ENCODE measurements at places on chromosomes 6 and 20. TPM values are rescaled to one million over a fixed set of nuclear protein-coding genes. Genes with fewer than 3 reads are reported as not detected.

GRCh38 chr6:46098678-46099077 lies 31.1 kb upstream of the ENPP4 start:
- DNase-seq, result no peak
- H3K27ac ChIP-seq, result no peak overlapping the region
- no peak overlapping the region for H3K4me3 ChIP-seq
- H3K4me1 ChIP-seq, result peaks cover 10% of the 10 kb centered on the region
- H3K27me3 ChIP-seq, result no peaks in the 10 kb centered on the region

GRCh38 chr20:36777167-36777566 lies 3.6 kb upstream of the DSN1 start:
- no peak overlapping the region for H3K27ac ChIP-seq
- H3K4me1 ChIP-seq, result peaks cover 11% of the 10 kb centered on the region
- H3K27me3 ChIP-seq, result peaks cover 2% of the 10 kb centered on the region
- no peak for DNase-seq
- H3K4me3 ChIP-seq, result no peak overlapping the region

GRCh38 chr6:111416529-111416928 lies 66.5 kb downstream of the REV3L start:
- H3K4me3 ChIP-seq, result no peak overlapping the region
- peaks cover 2% of the 10 kb centered on the region for H3K36me3 ChIP-seq
- no peak for DNase-seq
- no peaks in the 10 kb centered on the region for H3K4me1 ChIP-seq
- no peak overlapping the region for H3K27ac ChIP-seq

SLC29A1 gene
- total RNA-seq, result 47.6 TPM

GRCh38 chr6:11232770-11233626 lies 530 bp upstream of the NEDD9 start:
- no peaks in the 10 kb centered on the region for H3K27me3 ChIP-seq
- peak overlapping the region; percentile 96 for H3K27ac ChIP-seq
- DNase-seq, result no peak
- peaks cover 8% of the 10 kb centered on the region for H3K36me3 ChIP-seq
- H3K4me1 ChIP-seq, result peaks cover 64% of the 10 kb centered on the region

EDN1 gene
- not detected for total RNA-seq

LINC00237 gene
- not detected for total RNA-seq

GRCh38 chr6:166958926-166959861 lies 2.8 kb upstream of the RNASET2 start:
- H3K36me3 ChIP-seq, result peaks cover 4% of the 10 kb centered on the region
- peak; percentile 59 for DNase-seq
- H3K27ac ChIP-seq, result peak overlapping the region; percentile 94
- H3K4me1 ChIP-seq, result peaks cover 47% of the 10 kb centered on the region

- no peak for DNase-seq
- no peaks in the 10 kb centered on the region for H3K4me1 ChIP-seq
- no peaks in the 10 kb centered on the region for H3K36me3 ChIP-seq
- H3K27me3 ChIP-seq, result no peaks in the 10 kb centered on the region
- H3K4me3 ChIP-seq, result no peak overlapping the region
These were observed 27.9 kb upstream of the CALHM6 start for GRCh38 chr6:116433206-116433712.

- no peak for DNase-seq
- H3K27ac ChIP-seq, result no peak overlapping the region
- peaks cover 31% of the 10 kb centered on the region for H3K36me3 ChIP-seq
- no peak overlapping the region for H3K4me3 ChIP-seq
- H3K27me3 ChIP-seq, result no peaks in the 10 kb centered on the region
- H3K4me1 ChIP-seq, result peaks cover 2% of the 10 kb centered on the region
These were observed 45.2 kb downstream of the CDC5L start for GRCh38 chr6:44432726-44433125.

IL17F gene
- 113 TPM for total RNA-seq

DNA sequence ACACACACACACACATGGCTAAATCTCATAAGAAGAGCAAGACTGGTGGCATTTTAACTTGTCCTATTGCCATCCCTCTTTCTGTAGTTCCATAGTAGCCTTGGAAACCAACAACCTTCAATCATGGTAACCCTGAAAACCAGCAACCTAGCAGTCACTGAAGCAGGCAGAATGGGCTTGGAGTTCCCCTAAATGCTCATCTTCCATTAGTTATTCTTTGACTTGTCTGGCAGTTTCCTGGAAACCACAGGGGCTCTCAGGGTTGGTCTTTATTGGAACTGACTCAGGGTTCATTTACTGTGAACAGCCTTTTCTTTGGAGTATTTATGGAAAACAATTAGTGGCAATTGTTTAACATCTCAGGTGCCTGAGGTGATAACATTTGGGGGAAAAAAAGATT lies 19.4 kb upstream of the BRPF3 start:
- no peaks in the 10 kb centered on the region for H3K27me3 ChIP-seq
- peaks cover 7% of the 10 kb centered on the region for H3K4me1 ChIP-seq
- H3K36me3 ChIP-seq, result peaks cover 21% of the 10 kb centered on the region
- DNase-seq, result peak; percentile 49
- no peak overlapping the region for H3K4me3 ChIP-seq

GRCh38 chr20:8082025-8082424 lies 50.0 kb upstream of the PLCB1 start:
- no peaks in the 10 kb centered on the region for H3K4me1 ChIP-seq
- DNase-seq, result no peak
- H3K4me3 ChIP-seq, result no peak overlapping the region
- no peaks in the 10 kb centered on the region for H3K27me3 ChIP-seq

- no peaks in the 10 kb centered on the region for H3K4me1 ChIP-seq
- no peak overlapping the region for H3K4me3 ChIP-seq
- DNase-seq, result no peak
- no peaks in the 10 kb centered on the region for H3K27me3 ChIP-seq
- H3K36me3 ChIP-seq, result no peaks in the 10 kb centered on the region
These were observed 130.6 kb downstream of the TENT5A start for GRCh38 chr6:81621816-81622395.

DNA sequence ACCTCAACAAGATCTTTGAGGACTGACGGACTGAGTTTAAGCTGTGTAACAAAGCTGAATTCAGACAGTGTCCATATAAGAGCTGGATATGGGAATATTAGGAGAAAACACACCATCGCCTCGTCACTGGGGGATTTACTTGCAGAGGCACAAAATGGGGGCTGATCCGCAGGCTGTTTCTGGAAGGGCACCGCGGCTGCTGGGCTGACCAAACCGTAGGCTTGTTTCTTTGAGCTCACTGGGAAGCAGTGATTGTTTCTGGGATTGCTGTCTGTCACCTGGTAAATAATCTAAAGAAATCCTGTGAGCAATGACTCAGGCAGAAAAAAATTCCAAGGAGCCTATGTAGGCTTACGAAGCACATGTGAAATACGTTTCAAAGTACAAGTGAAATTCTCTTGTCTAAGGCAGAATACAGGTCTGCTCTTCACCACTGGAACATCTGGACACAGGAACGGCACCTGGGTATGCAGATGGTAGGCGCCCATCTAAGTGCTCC lies 63.9 kb upstream of the MPC1 start:
- H3K4me1 ChIP-seq, result no peaks in the 10 kb centered on the region
- H3K4me3 ChIP-seq, result no peak overlapping the region
- H3K27ac ChIP-seq, result no peak overlapping the region
- peaks cover 2% of the 10 kb centered on the region for H3K36me3 ChIP-seq
- DNase-seq, result no peak

FRS3 gene
- total RNA-seq, result 4.8 TPM

- H3K4me3 ChIP-seq, result no peak overlapping the region
- H3K4me1 ChIP-seq, result peaks cover 6% of the 10 kb centered on the region
- H3K27ac ChIP-seq, result no peak overlapping the region
- no peaks in the 10 kb centered on the region for H3K27me3 ChIP-seq
- H3K36me3 ChIP-seq, result no peaks in the 10 kb centered on the region
- DNase-seq, result no peak
These were observed 34.9 kb upstream of the GTSF1L start for GRCh38 chr20:43761386-43762340.

- H3K4me1 ChIP-seq, result peaks cover 4% of the 10 kb centered on the region
- no peak overlapping the region for H3K27ac ChIP-seq
- no peaks in the 10 kb centered on the region for H3K36me3 ChIP-seq
- H3K4me3 ChIP-seq, result no peak overlapping the region
- no peak for DNase-seq
These were observed 253.6 kb downstream of the CDH26 start for GRCh38 chr20:60211618-60212463.

ZNF343 gene
- 6.8 TPM for total RNA-seq

TAPBP gene
- total RNA-seq, result 202 TPM

DNA sequence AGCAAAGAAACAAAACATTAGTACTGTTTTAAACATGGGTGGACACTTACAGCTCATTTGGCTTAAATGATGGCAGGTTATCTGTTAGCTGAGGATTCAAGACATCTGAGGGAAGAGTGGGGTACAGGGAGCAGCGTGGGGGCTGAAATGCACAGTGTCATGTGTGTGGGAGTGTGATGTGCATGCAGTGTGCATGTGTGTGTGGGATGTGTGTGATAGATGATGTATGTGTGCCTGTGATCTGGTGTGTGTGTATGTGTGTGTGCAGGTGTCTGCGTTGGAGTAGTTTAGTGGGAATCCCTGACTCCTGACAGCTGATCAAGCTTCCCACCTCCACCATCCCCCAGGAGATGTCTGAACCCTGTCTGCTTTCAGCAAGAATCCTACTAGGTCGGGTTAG lies 25.4 kb upstream of the GGTLC1 start:
- H3K27ac ChIP-seq, result no peak overlapping the region
- no peak for DNase-seq
- no peak overlapping the region for H3K4me3 ChIP-seq
- H3K36me3 ChIP-seq, result no peaks in the 10 kb centered on the region
- peaks cover 5% of the 10 kb centered on the region for H3K4me1 ChIP-seq

DNA sequence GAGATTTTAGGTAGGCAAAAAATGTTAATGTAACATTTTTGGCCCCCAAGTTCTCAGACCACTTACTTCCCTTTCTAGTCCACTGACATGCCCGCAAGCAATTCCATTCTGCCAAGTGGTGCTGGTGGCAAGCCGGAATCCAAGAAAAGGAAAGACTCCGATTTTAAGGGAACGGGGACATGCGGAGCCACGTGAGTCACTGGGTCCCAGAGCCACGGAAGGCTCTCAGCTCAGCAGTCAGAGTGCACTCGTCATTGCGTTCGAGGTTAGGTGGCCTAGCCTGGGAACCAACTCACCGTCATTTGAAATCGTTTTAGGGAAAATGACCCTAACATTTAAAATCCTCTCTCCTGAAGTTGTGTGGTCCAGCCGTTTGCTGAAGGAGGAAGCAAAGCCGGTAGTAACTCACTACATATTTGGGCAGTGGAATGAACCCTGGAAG lies 711 bp upstream of the SIRT5 start:
- peaks cover under 1% of the 10 kb centered on the region for H3K27me3 ChIP-seq
- peaks cover 13% of the 10 kb centered on the region for H3K4me1 ChIP-seq
- DNase-seq, result peak; percentile 41
- H3K4me3 ChIP-seq, result peak overlapping the region; percentile 75
- peak overlapping the region; percentile 87 for H3K27ac ChIP-seq
- peaks cover 3% of the 10 kb centered on the region for H3K36me3 ChIP-seq

GRCh38 chr6:156816505-156816904 lies 39.3 kb downstream of the ARID1B start:
- no peaks in the 10 kb centered on the region for H3K27me3 ChIP-seq
- no peak overlapping the region for H3K27ac ChIP-seq
- DNase-seq, result no peak
- no peak overlapping the region for H3K4me3 ChIP-seq
- H3K4me1 ChIP-seq, result peaks cover 57% of the 10 kb centered on the region

TSBP1 gene
- not detected for total RNA-seq

DNA sequence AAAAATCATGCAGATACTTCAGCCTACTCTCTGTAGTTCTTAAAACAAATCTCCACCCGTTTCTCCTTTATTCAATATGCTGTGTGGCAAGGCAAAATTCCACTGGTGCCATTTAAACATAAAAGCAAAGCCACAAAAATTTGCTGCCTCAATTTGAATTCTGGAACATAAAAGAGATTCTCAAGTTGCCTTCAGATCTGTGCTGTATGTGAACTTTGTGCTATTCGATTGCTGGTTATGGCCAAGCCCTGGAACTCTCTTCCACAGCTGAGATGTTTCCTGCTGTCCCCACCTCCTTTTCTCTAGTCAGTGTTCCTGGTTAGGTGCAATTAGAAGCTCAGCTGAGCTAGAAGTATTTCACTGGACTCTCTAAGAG lies 395.3 kb upstream of the BTBD3 start:
- no peak for DNase-seq
- no peaks in the 10 kb centered on the region for H3K27me3 ChIP-seq
- no peak overlapping the region for H3K27ac ChIP-seq
- no peaks in the 10 kb centered on the region for H3K36me3 ChIP-seq

GRCh38 chr6:125129354-125129753 lies 24.2 kb upstream of the TPD52L1 start:
- no peak for DNase-seq
- no peak overlapping the region for H3K27ac ChIP-seq

- H3K27ac ChIP-seq, result peak overlapping the region; percentile 13
- no peak for DNase-seq
These were observed 4.1 kb downstream of the ZNFX1 start for GRCh38 chr20:49273696-49274277.

PRKN gene
- 0.82 TPM for total RNA-seq

GRCh38 chr6:37338745-37339255 lies 15.0 kb upstream of the RNF8 start:
- H3K4me3 ChIP-seq, result no peak overlapping the region
- no peak for DNase-seq
- H3K27me3 ChIP-seq, result peaks cover 4% of the 10 kb centered on the region
- no peak overlapping the region for H3K27ac ChIP-seq

ENPP5 gene
- 0.10 TPM for total RNA-seq

CCNC gene
- 59.9 TPM for total RNA-seq

MRPL14 gene
- total RNA-seq, result 49.5 TPM

XKR7 gene
- not detected for total RNA-seq

DNA sequence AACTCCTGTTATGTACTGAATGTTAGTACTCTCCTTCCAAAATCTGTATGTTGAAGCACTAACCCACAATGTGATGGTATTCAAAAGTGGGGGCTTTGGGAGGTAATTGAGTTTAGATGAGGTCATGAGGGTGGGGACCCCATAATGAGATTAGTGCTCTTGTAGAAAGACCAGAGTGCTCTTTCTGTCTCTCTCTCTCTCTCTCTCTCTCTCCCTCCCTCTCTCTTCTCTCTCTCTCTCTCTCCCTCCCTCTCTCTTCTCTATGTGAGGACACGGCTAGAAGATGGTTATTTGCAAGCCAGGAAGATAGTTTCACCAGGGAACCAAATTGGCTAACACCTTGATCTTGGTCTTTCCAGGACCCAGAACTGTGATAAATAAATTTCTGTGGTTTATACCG lies 107.4 kb downstream of the TBX18 start:
- DNase-seq, result no peak
- no peak overlapping the region for H3K27ac ChIP-seq
- no peaks in the 10 kb centered on the region for H3K27me3 ChIP-seq
- H3K4me1 ChIP-seq, result no peaks in the 10 kb centered on the region

DNA sequence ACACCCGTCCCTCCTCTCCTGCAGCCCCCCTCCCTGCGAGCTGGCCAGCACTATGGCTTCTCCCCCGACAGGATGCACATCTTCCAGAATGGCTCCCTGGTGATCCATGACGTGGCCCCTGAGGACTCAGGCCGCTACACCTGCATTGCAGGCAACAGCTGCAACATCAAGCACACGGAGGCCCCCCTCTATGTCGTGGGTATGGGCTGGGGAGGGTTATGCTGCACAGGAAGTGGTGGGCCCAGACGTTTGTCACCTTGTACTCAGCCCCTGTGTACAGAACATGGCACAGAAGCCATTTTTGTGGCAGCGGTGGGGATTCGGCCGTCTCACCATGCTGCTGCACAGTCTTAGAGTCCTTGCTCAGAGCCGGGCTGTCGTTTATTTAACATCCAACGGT lies 29.0 kb upstream of the SRF start:
- H3K36me3 ChIP-seq, result no peaks in the 10 kb centered on the region
- H3K27me3 ChIP-seq, result no peaks in the 10 kb centered on the region
- DNase-seq, result no peak
- no peak overlapping the region for H3K27ac ChIP-seq

- H3K27ac ChIP-seq, result no peak overlapping the region
- no peak overlapping the region for H3K4me3 ChIP-seq
- no peak for DNase-seq
- no peaks in the 10 kb centered on the region for H3K4me1 ChIP-seq
- H3K36me3 ChIP-seq, result no peaks in the 10 kb centered on the region
These were observed 158.4 kb upstream of the MYLIP start for GRCh38 chr6:15970517-15970916.

Measured in activated CD4-positive, alpha-beta memory T cell treated with anti-CD3 and anti-CD28 coated beads for 36 hours (primary cell).